RCC 7860 (cell line): ENCODE measurements at places on chromosomes 3 and 15.

- peak; percentile 33 for DNase-seq
Observed at GRCh38 chr15:80695099-80695910, at the start of gene ABHD17C. ABHD17C (plus strand) TSS chr15:80695310; CDS start chr15:80695430, 120 bp downstream.

DNA sequence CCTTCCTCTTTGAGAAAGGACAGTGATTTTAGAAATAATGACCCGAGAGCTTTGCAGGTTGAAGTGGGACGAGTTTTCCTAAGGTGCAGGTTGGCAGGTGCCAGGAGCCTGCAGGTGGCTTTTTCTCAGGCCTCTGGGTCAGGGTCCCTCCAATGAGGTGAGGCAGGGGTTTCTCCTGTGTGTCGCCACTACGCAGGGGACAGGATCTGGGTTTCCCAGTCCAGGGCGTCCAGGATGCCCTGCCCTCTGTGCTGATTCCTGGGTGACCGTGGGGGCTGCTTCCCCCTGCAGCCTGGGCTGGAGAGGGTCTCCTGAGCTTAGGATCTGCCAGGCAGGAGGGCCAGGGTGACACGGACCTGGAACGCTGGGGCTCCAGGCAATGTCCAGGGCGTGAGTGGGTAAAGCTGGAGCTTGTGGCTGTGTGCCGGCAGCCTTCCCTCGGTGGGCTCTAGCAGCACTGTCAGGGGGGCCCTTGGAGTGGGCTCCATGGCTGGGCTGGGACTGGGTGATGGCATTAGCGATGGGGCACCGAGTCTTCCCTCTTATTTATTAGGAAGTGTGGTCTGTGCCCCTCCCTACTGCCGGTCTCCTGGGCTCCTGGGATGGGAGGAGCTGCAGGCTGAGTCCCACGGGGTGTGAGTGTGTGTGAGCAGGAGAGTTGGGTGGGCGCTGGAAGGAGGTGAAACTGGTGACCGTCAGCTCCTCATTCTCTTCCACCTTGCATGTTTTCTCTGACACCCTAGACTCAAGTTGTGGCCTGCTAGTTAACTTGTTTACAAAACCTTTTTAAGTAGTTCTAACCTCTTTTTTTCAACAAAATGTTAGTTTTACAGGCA, 1.8 kb downstream of the APBA2 start:
- DNase-seq, result no peak

GRCh38 chr3:123239756-123240155, 38.0 kb downstream of the SEC22A start:
- no peak for DNase-seq

GRCh38 chr3:141878817-141879216, 2.4 kb downstream of the ATP1B3 start:
- DNase-seq, result no peak

DNA sequence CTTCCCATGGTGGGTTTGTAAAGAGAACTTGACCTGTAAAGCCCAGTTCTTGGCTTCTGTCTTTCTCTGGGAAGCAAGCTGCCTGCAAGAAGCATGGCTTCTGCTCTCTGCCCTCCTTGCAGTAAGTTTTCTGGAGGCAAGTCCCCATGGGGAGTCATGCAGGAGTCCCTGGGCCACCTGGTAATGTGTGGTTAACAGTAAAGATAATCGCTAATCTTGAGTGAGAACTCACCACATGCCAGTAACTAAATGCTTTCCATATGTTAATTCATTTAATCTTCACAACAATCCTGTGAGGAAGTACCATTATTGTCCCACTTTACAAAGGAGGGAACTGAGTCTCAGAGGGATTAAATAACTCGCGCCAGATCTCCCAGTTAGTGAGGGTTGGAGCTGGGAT, 4.2 kb downstream of the CAPN3 start:
- no peak for DNase-seq

DNA sequence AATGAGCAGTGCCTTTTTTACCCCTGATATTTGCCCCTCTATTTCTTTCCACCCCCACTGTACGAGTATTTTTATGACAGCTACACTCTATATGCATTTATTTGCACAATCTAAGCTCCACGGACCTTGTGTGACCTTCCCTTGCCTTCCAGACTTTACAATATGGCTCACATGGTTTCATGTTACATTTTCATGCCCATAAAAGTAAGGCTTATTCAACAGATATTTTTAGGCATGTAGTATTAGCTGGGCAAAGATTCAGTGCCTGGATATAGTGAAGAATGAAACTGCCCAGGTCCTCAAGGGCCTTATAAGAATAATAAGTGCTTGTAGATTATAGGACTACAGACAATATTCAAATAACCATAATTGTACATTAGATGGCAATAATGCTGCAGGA, 481.9 kb upstream of the CNTN4 start:
- DNase-seq, result no peak

DNA sequence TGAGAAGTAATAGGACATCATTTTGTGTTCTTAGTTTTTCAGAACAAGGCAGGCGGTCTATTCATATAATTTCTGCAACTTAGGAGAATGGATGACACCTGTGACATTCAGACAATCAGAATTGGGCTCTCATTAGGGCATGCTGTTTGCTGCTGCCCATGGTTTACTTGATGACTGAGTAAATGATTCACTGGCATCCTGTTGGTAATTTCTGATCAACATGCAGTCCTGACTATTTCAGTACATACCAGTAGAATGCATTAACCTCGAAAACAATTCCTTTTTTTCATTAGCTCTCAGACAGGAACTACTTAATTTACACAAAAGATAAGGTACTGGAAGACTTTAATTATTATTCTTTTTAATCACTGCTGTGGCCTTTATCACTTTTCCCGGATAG, 641.6 kb downstream of the NSUN3 start:
- DNase-seq, result no peak

GRCh38 chr3:24748520-24748919, 253.9 kb upstream of the THRB start:
- no peak for DNase-seq

GRCh38 chr3:188416041-188416440, 262.1 kb downstream of the LPP start:
- DNase-seq, result no peak

DNA sequence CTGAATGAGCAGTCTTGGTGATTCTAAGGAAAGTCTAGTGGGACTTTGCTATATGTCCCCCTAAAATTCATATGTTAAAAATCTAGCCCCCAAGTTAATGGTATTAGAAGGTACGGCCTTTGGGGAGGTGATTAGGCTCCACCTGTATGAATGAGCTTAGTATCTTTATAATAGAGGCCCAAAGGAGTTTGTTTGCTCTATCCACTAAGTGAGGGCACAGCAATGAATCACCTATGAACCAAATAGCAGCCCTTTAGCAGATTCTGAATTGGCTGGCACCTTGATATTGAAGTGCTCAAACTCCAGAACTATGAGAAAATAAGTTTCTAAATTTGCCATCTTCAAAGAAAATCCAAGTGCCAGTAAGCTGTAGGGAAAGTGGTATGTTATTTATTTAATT, 187.9 kb downstream of the SUCNR1 start:
- DNase-seq, result no peak

- DNase-seq, result no peak
Observed at GRCh38 chr3:129654131-129654530, 47.7 kb upstream of the PLXND1 start.

GRCh38 chr3:111668888-111669488, 73.8 kb upstream of the ZBED2 start:
- peak; percentile 79 for DNase-seq

GRCh38 chr3:118838871-118839270, 195.8 kb downstream of the IGSF11 start:
- no peak for DNase-seq

- no peak for DNase-seq
Observed at GRCh38 chr3:98326945-98327344, 26.7 kb upstream of the OR5K4 start.

DNA sequence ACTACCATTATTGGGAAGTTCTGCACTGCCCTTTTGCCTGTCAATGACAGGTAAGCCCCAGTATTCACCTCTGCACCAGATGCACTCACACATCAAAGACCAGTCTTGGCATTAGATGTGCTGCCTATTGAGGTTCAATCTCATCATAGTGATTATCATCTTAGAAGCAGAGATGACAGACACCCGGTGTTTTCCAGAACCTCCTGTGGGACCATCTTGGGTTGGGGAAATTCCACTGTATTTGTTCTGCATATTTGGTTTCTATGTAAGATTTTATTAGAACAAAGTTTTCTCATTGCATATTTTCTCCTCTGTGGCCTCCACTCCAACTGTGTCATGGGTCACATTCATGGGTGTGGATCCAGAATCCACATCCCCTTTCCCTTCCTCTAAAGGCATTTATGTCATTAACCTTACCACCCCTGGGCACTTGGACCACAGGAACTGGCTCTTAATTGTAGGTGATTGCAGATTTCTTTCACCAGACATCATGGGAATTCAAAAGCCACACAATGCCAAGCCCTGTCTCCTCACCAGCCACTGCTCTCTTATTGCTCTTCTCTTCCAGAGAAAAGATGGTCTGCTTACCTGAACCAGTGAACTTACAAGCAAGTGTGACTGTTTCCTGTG, 31.2 kb downstream of the PLA1A start:
- DNase-seq, result no peak

DNA sequence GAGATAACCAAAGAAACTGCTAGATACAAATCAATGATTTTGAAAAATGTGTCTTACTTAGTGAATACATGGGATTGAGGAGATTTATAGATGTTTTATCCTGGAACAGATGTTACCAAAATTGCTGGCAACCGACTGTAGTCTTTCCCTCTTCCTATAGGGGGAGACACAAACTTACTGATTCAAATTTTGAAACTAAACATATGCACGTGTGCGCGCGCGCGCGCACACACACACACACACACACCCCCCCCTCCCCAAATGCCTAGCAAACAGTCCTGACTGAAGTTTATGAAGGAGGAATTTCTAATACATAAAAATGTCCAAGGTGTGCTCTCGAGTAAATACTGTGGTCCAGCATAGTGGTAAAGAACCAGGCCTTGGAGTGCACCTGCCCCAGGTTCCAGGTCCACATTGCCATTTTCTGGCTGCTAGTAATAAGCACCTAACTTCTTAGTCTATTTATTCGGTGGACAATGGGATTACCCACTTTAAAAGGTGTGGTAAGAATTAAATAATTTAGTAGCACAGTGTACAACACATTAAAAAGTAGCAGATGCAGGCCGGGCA, 18.5 kb upstream of the C3orf62 start:
- no peak for DNase-seq

DNA sequence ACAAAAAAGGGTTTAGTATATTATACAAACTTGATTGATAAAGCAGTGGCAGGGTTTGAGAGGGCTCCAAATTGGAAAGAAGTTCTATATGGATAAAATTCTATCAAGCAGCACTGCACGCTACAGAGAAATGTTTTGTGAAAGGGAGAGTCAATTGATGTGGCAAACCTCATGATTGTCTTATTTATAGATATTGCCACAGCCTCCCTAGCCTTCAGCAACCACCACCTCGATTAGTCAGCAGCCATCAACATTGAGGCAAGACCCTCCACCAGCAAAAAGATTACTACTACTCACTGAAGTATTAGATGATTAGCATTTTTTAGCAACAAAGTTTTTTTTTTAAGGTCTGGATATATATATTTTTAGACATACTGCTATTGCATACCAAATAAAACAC, 296.7 kb downstream of the CHST2 start:
- DNase-seq, result no peak

DNA sequence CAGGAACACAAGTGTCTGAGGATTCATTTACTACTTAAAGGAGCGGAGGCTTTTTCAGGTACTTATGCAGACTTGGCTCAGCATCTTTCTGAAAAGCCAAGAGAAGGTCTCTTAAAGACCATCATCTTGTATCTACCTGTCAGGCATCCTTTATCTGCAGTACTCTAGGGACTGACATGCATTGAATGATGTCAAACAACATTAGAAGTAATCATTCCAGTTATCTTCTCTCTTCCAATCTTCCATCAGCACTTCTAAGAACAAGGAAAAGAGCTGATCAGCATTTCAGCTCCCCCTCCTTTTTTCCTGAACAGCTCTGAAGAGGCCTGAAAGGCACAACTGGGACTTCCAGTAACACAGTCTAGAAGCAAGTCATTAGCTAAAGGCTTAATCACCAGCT, 214.8 kb downstream of the KCNH8 start:
- no peak for DNase-seq

GRCh38 chr15:28967066-28967465, 81.3 kb downstream of the APBA2 start:
- DNase-seq, result no peak

GRCh38 chr15:68767833-68768232, 52.9 kb downstream of the ANP32A start:
- no peak for DNase-seq

DNA sequence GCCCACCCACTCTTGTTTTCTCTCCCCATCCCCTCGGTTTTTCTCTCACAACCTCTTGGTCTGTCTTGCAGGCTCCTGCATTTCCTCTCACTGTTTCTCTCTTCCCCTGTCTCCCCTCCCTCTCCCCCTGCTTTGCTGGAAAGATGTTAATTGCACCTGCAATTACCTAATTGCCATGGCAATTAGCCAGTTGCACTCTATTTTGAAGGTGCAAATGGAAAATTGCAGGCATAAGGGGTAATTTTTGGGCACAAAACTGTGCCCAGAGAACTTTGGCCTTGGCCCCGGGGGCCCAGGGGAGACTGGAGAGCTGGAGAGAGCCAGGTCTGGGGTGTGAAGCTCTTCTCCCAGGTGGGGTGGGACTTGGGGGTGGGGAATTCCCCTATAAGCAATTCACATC, 164.5 kb upstream of the TLE3 start:
- DNase-seq, result no peak

GRCh38 chr15:42035435-42035761, 14.6 kb upstream of the PLA2G4E start:
- DNase-seq, result no peak

DNA sequence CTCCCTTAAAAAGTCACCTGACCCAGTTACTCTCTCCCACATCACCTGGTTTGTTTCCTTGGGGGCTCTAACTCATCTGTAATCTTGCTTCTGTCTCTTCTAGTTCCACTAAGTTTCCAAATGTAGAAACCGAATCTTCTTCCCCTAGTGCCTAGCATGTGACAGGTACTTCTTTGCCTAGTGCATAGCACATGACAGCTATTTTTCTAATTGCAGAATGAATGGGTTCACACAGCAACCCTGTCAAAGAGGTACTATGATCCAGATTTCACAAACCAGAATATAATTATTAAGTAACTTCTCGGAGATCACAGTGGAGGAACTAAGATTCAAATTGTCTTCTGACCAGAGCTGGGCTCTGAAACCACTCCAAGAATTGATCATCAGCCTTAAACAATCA, 7.4 kb downstream of the DPH3 start:
- no peak for DNase-seq

DNA sequence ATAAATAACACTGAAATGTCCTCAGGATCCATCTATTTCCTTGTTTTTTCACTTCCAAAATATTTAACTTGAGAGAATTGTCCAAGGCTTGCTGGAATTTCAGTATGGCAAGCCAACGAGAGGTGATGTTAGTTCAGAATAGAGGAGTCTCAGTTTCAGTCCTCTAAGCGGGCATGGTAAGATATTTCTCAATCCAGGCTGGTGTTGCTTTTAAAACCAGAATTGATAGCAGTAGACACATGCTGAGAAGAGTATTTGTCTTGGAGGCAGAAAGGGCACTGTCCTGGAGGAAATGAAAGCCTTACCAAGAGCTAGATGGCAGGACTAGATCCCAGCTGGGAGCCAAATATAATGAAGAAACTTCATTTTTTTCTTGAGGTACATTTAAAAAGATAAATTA, 23.1 kb downstream of the PHLDB2 start:
- no peak for DNase-seq

- no peak for DNase-seq
Observed at GRCh38 chr3:81651139-81651538, 110.3 kb downstream of the GBE1 start.

- no peak for DNase-seq
Observed at GRCh38 chr3:47223755-47224154, 58.8 kb downstream of the KIF9 start.

GRCh38 chr3:143200001-143200924, 80.7 kb downstream of the CHST2 start:
- DNase-seq, result no peak

GRCh38 chr15:39584266-39584659, 3.4 kb downstream of the THBS1 start:
- DNase-seq, result no peak
